Caco-2 (cell line): ENCODE measurements at places on chromosomes 6 and 20. TPM values are rescaled to one million over a fixed set of nuclear protein-coding genes. Genes with fewer than 3 reads are reported as not detected.

DNA sequence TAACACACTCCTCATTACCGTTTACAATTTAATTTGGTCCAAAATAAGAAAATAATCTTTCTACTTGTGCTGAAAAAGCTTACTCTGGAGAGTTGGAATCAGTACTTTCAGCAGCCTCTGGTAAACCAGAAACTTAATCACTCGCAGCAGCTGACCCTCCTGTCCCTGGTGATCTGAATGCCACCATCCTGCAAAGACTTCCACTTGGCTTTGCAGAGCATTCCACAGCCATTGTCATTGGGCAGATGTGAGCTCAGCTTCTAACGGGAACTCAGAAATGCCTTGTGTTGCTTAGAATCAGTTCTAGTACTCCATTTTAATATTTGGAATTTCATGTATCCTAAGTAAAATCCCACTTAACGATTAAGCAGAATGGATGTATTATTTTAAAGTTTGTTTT is 59.7 kb downstream of the PHACTR1 start:
- DNase-seq: no peak

DNA sequence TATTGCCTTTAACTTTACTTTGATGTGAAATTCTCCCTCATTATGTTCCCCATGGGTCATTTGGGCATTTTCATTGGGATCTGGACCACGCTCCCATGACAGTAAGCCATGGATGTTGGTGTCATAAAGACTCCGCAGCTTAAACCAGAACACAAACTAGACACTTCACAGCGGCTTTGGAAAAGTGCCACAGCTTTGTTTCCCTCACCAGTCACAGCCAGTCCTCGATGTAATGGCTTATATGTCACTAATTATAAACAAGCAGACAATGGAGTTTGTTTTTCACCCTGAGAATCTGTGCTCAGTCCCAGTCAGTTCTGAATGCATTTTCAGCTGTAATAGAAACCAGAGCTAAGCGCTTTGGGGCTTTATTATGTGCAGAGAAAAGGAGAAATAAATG is 23.2 kb upstream of the DAAM2 start:
- no peak for DNase-seq

Gene TBX18
- not detected in 2 replicates for total RNA-seq

- peak; percentile 55 for DNase-seq
Observed at GRCh38 chr6:138109042-138109997, 2.1 kb upstream of the PERP start.

DNA sequence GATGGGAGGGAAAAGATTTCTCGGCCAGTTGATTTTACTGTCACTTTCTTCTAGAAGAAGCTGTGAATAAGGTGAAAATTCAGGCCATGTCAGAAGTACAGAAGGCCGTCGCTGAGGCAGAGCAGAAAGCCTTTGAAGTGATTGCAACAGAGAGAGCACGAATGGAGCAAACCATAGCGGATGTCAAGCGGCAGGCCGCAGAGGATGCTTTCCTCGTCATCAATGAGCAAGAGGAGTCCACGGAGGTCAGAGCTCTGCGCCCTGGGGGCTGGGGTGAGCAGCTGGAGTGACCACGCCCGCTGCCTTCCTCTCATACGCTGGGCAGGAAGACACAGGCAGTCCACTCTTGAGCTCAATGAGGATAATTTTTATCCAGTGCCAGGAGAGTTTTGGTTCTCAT is 21.8 kb upstream of the C20orf144 start:
- DNase-seq: peak; percentile 67

Gene IL22RA2
- not detected in 2 replicates for total RNA-seq

DNA sequence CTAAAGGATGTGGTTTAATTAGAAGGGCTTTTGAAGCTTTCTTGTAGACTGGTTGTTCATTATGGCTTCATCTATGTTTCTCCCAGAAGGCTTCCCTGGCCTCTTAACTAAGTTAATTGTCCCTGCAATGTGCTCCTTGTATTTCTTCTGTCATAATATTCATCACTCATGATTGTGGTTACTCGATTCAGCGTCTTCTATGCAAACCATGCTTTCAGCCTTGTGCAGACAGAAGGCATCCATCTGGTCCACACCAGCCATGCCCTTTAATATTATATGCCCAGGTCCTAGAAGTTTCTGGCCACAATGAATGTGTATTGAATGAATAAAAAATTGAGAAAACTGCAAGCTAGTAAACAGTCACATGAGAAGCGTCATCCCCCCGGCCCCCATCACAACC is 163.2 kb downstream of the KHDC1L start:
- DNase-seq: no peak
